Gastroesophageal sphincter (tissue), 4 donors: ENCODE measurements at places on chromosomes 7 and 10. TPM values are rescaled to one million over a fixed set of nuclear protein-coding genes. Genes with fewer than 3 reads are reported as not detected.
A peak's percentile ranks its signal among the peaks of the same experiment; 100 is the strongest.

GRCh38 chr10:48414778-48415177 is 108.3 kb downstream of the MAPK8 start:
- no peak for ATAC-seq

GRCh38 chr10:93086289-93086688 is 12.6 kb downstream of the CYP26A1 start:
- no peak for ATAC-seq

CYP3A7 gene
- not detected for total RNA-seq

DNA sequence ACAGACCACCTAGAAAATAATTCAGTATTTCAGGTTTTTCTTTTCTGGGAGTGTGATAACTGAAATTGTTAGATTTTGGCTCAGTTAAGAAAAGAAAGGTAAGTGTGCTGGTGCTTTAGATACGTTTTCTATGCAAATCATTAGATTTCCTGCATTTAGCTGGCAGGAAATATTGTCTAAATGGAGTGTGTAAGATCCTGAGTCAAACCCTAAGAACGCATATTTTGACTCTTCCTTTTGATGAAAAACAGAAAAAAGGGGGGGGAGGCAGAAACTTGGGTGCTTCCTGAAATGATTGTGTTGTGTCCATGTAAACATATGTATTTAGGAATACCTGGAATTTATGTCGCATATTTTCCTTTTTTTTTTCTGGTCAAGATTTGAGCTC is 1.2 kb downstream of the GRK5 start:
- ATAC-seq, result no peak

DNA sequence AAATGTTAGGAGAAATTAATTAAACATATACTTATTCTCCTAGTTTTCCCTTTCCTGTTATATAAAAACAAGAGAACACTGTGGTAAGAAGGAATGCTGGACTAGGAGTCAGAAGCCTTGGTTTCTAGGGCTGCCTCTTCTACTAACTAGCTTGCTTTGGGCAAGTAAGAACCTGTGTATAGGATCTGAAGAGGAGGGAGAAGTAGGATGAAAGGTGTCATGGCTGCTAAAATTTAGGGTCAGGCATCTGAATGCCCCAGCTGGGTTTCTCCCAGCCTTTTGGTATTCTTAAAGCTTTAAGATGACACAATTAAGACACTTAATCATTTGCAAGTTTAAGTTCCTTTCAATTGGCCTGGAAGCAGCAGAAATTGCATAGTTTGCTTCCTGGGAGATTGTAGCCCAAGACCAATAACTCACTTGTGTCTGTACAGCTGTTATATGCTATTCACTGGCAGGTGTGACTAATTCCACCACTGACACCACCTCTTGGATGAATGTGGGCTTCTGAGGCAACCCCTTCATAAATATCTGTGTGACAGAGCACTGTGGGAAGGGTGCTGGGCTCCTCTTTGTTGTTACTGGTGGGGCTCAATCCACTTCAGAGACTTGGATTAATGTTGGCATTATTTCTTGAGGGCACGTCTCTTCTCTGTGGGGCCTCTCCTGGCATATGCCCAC is 137.2 kb downstream of the LRMDA start:
- no peak for ATAC-seq

CREM gene
- 39.2 TPM for total RNA-seq

- no peak for ATAC-seq
Measured at GRCh38 chr10:127695431-127695830, 41.6 kb upstream of the FOXI2 start.

DNA sequence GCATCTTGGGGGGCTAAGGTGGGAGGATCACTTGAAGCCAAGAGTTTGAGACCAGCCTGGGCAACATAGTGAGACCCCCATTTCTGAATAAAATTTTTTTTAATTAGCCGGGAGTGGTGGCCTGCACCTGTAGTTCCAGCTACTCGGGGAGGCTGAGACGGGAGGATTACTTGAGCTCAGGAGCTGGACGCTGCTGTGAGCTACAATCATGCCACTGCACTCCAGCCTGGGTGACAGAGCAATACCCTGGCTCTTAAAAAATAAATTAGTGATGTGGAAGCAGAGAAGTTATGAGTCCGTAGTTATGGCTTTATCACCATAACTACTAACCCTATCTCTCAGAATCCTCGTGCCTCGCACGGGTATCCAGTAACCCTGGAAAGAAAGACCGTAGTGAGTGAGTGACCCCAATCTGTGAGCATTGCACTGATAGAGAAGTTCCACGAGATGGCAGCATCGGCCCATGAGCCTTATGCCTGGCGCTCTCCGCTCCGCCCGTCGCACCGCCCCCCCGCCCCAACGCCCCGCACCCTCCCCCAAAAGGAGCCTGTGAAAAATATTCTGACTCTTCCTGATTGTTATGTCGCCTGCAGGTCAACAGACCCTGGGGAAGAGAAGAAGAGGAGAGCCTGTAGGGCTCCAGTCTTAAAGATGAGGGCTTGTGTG is 4.9 kb upstream of the SLC29A3 start:
- peak; percentile 54 for ATAC-seq

DNA sequence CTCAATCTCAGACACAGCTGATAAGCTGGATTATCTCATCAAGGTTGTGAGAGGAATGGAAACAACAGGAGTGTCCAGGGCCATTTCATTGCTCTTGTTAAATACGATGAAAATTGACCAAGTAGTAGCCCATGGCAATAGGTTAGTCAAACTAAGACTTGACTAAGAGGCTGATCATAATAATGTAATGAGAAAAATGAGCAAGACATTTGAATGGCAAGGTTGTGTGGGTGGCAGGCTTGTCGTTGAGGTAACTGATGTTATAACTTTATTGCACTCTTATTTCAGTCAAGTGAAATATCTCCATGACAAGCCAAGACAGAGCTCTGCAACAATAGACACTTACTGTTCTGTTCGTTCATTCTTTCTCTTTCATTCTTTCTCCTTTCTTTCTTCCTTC is 532.0 kb downstream of the GATA3 start:
- no peak for ATAC-seq

MARVELD1 gene
- 33.8 TPM for total RNA-seq
